ENCODE measurements at places on chromosomes 7 and 10.

- DNase-seq, result no peak
Observed at GRCh38 chr7:157551325-157552070, 214.7 kb downstream of the DNAJB6 start.

- DNase-seq, result no peak
Observed at GRCh38 chr7:131633342-131633843, 77.0 kb upstream of the PODXL start.

- no peak for DNase-seq
Observed at GRCh38 chr10:129101232-129101980, 365.6 kb upstream of the MGMT start.

GRCh38 chr10:34804306-34804705 is 10.8 kb downstream of the PARD3 start:
- DNase-seq, result no peak
